Right lobe of liver (tissue), 6 donors: ENCODE measurements at places on chromosomes 2 and 18.

GRCh38 chr2:168529900-168530561 lies 74.0 kb downstream of the CERS6 start:
- no peak for DNase-seq

DNA sequence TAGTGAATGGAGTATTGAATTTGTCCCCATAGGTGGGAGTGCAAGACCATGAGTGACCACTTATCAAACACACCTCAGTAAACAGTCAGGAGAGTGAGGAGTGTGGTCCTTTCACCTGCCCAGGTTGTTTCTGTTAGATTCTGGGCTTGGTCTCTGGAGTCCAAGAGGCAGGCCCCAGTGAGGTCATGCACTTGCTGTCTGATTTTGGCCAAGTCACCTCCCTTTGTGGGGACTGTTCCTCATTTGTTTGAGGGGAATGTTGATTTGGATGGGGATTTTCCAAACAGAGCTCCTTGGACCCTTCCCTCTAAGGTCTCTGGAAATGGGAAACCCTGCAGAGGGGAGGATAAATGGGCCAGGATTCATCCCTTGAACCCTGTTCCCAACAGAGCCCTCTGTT lies 7.3 kb downstream of the IL1RN start:
- no peak for DNase-seq

- no peak for DNase-seq
Measured at GRCh38 chr18:56716692-56717146, 65.6 kb downstream of the WDR7 start.

GRCh38 chr2:41414486-41415230 lies 633.2 kb upstream of the PKDCC start:
- no peak for DNase-seq
